ENCODE measurements at places on chromosomes 13 and 19.

DNA sequence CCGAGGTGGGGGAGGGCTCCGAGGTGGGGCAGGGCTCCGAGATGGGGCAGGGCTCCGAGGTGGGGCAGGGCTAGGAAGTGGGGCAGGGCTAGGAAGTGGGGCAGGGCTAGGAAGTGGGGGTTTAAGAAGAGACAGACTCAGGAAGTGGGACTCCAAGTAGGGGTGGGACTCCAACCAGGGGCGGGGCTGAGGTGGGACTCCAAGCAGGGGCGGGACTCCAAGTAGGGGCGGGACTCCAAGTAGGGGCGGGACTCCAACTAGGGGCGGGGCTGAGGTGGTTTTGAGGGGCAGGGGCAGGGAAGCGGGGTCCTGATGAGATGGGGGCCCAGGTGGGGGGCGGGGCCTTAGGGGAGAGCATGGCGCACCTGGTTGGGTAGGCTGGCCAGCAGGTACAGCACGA, 13.6 kb downstream of the CFD start:
- DNase-seq = peak; percentile 38

DNA sequence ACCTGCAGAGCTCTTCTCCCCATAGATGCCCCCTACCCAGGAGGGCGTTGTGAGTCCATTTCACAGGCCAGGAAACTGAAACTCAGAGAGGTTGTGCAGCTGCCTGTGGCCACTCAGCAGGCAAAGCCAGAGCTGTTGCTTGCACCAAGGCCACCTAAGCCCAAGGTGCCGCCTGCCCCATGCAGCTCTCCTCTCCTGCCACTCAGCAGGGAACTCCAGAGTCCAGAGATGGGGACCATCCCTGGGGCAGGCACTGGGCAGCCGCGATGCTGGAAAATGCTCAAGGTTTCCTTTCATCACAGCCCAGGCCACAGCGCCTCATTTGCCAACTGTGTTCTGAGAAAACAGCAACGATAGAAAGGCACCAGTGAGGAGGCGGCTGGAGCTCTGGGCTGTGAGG, 41.0 kb upstream of the PEPD start:
- no peak for DNase-seq

- no peak for DNase-seq
Measured at GRCh38 chr13:48695776-48696175, 42.0 kb downstream of the CYSLTR2 start.

GRCh38 chr13:38658906-38659305, 28.0 kb upstream of the FREM2 start:
- DNase-seq = no peak

DNA sequence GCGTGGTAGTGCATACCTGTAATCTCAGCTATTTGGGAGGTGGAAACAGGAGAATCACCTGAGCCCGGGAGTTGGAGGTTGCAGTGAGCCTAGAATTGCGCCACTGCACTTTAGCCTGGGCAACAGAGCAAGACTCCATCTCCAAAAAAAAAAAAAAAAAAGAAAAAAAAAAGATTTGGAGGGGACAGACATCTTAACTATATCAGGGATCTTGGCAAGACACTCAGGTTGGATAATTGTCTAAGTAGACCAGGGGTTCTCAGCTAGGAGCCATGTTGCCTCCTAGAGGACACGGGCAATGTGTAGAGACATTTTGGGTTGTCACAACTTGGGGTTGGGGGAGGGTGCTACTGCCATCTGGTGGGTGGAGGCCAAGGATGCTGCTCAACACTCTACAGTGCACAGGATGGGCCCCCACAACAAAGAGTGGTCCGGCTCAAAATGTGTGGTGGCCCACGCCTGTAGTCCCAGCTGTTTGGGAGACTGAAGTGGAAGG, 1.9 kb upstream of the ZNF580 start:
- peak; percentile 38 for DNase-seq

DNA sequence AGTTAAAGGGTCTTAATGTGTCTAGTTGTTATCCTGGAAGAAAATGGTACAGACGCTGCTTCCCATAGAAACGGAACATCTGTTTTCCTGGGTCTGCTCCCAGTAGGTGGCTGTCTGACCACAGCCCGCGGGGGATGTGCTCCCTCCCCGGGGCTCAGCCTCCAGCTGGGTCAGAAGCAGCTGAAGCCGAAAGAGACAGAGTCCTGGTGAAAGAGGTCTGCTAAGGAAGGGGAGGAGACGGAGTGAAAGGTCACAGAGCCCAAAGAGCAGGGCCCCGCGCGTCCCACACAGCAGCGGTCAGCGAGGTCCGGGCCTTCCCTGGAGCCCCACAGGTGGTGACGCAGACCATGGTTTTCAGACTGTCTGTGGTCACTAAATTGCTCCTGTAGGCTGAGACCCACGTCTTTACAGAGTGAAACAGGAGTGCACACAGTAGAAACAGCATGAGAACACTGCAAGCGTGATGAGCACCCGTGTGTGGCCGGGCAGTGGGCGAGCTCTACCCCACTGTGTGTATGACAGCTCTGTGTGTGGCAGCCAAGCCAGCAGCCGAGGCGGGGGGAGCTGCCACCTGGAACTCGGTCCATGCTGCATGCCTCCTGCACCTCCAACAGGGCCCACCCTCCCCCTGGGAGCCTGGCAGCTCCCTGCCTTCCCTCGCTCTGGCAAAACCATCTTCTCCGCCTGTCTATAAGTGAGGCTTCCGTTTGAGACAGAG, 52.0 kb upstream of the C13orf46 start:
- peak; percentile 75 for DNase-seq

DNA sequence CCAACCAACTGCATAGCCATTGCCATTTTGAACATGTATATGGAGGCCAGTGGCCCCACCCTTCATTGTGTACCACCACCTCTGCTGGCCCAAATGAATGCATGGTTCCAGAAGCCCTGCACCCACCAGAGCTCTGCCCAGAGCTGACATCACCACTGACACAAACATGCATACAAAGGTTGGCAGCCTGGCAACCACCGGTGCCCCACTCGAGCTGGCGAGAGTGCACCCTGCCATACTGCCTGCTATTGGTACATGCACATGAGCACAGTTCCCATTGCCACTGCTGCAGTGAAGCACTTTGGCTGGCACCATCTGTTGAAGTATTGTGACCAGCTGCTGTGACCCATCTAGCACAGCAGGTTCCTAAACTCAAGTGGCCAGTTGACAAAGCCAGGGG, 1564.9 kb downstream of the OLFM4 start:
- DNase-seq = no peak

DNA sequence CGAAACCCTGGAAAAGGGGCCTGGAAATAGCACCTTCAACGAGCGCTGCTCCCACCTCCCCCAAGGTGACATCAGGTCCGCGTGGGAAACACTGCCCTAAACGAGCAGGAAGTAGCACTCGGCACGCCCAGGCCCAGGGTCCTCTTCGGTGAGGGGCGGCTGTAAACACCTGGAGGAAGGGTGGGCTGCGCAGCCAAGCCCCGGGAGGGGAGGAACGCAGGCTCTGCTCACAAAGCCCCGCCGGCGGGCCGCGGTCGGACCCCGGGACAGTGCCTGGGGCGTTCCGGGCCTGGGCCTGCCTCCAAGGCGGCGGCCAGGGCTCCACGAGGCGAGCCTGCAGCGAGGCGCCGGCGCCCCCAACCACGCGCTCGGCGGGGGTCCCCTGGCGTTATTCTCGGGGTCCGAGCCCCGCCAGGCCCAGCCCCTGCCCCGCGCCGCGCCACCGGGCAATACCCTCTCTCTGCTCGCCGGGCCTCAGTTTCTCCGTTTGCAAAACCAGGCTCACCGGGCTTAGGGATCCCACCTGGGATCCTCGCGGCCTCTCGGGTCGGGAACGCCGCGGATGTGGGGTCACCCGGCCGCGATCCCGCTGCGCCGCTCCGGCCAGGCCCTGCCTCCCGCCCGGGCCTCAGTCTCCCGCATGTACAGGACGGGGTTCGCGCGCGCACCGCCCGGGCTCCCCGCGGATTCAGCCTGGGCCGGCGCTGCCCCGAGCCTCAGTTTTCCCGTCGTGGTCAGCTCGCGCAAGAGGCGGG, 630 bp downstream of the RNF126 start:
- DNase-seq = no peak

All from cardiac fibroblast (primary cell).